CD4-positive, alpha-beta T cell treated with Interleukin-4 for 1 hour (primary cell): ENCODE measurements at places on chromosomes 11 and 22.

- DNase-seq: no peak
Measured at GRCh38 chr22:28341001-28341400, 338.6 kb downstream of the TTC28 start.

- no peak for DNase-seq
Measured at GRCh38 chr22:23889620-23890019, 4.6 kb upstream of the MIF start.

DNA sequence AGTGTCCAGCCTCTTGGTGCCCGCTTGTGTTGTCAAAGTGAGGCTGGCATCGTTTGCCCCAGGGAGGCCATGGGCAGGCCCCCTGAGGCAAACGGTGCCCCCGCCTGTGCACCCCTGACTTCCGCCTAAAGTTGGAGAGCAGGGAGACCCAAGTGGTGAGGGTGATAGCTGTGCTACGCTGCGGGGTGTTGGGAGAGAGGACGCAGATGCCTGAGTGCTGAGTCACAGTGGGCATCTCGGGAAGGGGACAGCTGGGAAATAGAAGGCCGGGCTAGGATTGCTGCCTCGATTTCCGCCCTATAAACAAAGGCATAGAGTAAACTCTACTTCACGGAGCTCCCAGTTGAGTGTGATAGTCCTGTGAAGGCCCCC is 5.8 kb downstream of the GRIK4 start:
- no peak for DNase-seq

DNA sequence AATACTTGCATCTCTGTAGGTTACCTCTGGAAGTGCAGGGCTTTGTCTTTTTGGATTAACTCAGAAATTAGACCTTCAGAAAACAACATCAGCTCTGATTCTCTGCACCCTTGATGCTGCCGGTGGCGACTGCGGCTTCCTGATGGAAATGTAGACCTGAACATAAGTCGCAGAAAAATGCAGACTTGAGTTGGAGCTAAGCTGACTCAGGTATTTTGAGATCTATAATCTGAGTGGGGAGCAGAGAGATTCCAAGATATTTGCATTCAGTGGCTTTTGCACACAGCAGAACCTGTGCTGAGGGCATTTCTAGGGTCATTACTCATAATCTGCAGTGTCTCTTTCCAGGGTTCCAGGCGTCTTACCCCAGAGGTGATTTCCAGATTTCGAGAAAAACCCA is 18.7 kb upstream of the NFAM1 start:
- DNase-seq: no peak

DNA sequence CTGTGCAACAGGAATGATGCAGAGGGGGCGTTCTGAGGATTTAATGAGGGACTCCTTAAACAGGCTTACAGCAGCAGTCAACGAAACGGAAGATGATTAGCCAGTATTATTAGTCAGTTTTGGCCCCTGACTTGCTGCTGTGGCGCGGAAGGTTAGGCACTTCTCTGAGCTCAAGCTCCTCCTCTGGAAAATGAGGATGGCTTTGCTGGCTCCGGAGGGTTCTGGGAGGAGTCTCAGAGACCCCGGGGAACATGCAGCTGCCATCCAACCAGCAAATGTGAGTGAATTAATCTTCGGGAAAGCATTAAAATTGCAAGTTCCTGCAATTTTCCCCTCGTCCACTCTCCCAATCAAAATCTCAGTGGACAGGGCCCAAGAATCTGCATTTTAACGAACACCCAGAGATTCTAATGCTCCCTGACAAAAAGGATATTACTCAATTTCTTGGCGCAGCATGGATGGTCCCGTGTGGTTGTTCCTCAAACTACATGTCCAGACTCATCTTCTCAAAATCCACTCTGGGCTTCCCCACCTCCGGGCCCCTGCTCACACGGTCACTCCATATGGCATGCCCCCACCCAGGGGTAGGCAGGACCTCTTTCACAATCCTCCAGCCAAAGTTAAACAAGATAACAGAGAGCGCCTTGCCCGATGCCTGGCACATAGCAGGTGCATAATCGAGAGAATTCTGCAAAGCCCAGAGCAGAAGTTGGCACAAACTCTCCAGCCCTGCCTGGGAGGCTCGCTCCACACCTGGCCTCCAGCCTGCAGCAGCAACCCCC is 6.4 kb downstream of the ELFN2 start:
- no peak for DNase-seq

GRCh38 chr11:94933223-94934130 is 39.9 kb downstream of the CWC15 start:
- no peak for DNase-seq

DNA sequence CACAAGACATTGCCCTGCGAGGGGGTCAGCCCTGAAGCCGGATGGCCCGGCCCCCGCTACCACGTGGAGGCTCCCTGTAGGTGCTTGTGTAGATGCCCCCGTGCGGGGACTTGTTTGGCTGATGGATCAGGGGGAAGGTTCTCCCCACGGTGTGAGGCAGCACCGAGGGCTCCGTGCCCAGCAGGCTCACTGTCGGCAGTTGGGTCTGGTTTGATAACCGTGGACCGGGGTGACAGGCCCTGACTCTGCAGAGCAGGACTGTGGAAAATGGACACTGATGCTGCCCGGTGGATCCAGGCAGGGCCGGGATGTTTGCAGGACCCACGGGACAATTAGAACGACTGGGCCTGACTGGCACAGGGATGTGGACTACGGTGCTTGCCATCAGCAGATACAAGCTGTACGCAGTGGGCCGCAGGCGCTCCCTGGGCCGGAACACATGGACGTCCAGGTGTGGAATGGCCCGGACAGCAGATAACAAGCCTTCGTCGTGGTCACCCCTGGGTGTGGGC is 19.0 kb downstream of the KCNQ1 start:
- no peak for DNase-seq

- DNase-seq: no peak
Measured at GRCh38 chr11:959027-959426, 33.4 kb downstream of the AP2A2 start.

GRCh38 chr11:70640408-70640807 is 242.1 kb downstream of the CTTN start:
- no peak for DNase-seq

- no peak for DNase-seq
Measured at GRCh38 chr11:24760681-24761080, 263.8 kb downstream of the LUZP2 start.

GRCh38 chr22:32328306-32329201 is 29.1 kb upstream of the RFPL3 start:
- no peak for DNase-seq

DNA sequence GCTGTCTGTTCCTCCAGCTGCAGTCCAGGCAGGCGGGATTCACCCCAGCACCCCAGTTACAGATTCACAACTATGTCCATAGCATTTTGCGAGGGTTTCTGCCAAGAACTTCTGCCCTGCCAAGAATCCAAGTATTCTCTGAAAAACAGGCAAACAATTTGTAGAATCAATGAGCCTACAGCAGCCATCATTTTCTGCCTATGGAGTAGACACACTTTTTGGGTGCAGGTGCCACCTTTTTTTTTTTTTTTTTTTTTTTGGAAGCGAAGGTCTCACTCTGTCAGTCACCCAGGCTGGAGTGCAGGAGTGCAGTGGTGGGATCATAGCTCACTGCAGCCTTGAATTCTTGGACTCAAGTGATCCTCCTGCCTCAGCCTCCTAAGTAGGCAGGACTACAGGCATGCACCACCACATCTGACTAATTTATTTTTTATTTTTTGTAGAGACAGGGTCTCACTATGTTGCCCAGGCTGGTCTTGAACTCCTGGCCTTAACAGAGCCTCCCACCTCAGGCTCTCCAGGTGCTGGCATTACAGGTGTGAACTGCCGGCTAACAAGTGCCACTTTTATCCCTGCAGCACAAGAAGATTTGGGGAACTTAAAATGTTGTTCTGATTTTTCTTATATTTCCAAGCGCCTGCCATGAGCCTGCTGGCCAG is 195.1 kb downstream of the SNX19 start:
- no peak for DNase-seq

DNA sequence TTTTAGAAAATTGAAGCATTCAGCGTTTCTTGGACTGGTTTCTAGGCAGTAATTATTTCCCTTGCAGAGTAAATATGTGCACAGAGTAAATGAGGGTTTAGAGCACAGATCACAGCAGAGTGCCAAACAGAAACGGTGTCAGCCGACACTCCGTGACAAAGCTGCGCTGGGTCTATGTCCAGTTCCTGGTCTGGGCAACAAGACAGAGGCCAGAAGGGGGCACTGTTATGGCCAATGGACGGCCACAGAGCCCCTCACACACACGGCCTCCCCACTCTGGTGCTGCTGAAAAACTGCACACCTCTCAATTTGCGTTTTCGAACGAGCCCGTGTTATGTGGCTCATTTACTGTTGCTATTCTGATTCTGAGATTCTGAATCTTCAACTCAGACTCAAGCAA is 180.7 kb downstream of the MPPED1 start:
- no peak for DNase-seq

DNA sequence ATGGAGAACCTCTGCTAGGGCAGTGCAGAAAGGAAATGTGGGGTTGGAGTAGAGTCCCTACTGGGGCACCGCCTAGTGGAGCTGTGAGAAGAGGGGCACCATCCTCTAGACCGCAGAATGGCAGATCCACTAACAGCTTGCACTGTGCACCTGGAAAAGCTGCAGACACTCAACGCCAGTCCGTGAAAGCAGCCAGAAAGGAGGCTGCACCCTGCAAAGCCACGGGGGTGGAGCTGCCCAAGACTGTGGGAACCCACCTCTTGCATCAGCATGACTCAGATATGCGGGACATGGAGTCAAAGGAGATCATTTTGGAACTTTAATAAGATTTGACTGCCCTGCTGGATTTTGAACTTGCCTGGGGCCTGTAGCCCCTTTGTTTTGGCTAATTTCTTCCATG is 8.7 kb downstream of the TSKU start:
- no peak for DNase-seq

- peak; percentile 16 for DNase-seq
Measured at GRCh38 chr22:25656724-25657123, 85.3 kb upstream of the MYO18B start.

GRCh38 chr11:2954263-2954662 is 25.0 kb upstream of the PHLDA2 start:
- no peak for DNase-seq

GRCh38 chr11:130472434-130472961 is 24.1 kb downstream of the ADAMTS15 start:
- DNase-seq: no peak

DNA sequence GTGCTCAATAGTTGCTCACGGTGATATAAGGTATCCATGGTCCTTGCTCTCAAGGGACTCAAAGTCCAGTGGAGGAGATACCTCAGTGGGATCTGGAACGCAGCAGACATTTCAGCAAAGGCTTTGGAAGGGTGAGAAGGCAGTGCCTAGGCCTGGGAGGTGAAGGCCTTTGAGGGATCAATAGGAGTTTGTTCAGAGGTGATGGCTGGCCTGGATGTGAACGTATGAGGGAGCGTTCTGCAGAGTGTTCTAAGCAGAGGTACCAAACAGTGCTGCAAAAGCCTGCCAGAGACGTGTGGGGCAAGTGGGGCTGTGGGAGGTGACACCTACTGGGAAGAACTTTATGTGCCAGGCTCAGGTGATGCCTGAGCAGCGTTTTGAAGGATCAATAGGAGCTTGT is 7.4 kb upstream of the MB start:
- no peak for DNase-seq

DNA sequence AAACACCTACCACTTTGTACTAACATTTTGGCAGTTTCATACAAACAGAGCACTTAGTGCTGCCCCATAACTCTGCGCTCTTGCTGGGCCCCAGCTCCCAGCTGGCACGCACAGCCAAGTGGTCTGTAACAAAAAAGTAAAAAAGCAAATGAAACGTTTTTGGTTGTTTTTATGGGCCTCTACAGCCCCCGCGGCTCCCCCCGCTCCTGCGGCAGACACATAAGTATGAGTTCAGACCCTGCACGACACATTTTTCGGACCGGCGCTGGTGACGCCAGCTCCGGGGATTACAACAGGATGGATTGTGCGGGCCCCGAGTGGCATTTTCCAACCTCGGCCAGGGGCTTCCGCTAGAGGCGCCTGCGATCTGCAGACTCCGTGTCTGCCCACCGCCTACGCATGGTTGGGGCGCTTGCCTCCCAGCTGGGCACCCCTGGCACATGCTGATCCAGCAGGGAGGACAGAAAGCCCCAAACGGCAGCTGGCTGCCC is 418.2 kb downstream of the SOX6 start:
- no peak for DNase-seq

GRCh38 chr11:30346068-30346688 is 23.3 kb downstream of the ARL14EP start:
- no peak for DNase-seq

DNA sequence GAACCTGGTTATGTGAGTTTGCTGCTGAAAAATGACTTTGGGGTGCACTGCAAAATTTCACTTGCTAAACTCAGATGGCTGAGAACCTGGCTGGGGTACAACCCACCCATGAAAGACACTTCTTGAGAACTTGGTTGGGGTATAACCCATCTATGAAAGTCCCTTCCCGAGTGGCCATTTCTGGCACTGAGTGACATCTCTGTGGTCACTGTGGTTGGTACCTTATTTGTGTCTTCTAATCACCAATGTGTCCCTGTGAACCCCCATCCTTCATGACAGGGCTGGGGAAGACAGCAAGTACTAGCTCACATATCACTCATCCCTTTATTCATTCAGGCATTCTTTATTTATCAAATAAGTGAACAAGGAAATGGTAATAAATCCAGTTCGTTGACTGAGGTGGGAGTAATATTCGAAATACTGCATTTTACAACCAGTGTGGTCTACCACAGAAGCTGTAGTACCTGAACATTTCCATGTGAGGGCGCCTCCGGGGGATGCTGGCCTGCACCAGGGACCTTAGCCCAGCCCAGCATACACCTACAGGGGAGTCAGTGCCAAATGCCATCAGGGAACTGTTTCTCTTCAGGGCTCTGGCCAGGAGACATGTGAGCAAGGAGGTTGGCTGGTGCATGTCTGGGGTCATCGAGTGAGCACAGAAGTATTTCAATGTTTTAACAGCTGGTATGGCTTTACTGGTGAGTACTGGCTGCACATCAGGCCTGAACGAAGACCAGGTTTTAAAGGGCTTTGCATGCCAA is 122.1 kb downstream of the CSNK2A3 start:
- DNase-seq: no peak

GRCh38 chr11:110038201-110038600 is 55.0 kb upstream of the ZC3H12C start:
- no peak for DNase-seq

DNA sequence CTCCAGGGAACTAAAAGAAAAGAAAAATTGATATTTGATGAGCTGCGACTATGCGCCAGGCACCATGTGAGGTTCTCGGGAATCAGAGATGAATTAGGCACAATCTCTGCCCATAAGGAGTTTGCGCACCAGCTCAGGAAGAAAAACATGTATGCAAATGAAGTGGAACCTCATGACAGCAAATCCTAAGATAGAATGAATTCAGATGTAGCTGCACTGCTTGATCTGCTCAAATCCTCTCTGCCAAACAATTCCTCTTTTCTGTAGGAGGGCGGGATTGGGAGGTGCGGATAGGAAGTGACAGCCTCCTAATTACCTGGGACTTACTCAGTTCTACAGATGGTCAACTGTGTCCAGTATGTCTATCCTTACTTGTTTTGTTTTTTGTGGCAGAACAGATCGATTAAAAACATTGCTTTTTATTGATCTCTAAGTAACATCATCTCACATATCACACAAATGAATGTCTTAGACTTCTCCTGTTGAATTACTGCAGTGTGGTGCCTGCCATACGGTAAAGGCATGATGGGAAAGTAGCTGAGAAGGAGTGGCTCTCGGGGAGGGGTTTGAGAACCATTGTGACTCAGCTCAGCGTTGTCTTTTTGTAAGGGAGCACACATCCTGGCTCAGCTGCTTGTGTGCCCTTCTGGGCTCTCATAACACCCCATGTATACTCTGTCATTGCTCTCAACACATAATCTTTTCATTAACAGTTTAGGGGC is 13.9 kb downstream of the CRTAM start:
- DNase-seq: peak; percentile 26
